ENCODE measurements at places on chromosomes 11 and 22.

GRCh38 chr11:91630916-91631673 is 593.5 kb upstream of the FAT3 start:
- DNase-seq = no peak

DNA sequence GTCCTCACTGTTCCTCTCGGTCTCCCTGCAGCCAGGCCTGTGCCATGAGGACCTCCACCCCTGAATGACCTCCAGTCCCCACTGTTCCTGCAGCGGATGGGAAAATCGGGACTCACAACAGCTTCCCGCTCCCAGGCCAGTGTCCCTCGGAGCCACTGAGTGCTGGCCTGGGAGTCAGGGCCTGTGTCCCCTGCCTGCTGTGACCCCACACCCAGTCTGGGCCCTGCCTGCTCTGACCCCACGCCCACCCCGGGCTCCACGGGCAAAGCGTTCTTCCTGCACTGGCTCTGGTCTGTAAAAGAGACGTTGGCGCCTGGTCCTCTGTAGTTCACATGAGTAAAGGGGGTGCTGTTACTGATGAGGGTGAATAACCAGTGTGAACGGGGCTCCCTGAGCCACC is 73.0 kb upstream of the SHISAL1 start:
- no peak for DNase-seq

DNA sequence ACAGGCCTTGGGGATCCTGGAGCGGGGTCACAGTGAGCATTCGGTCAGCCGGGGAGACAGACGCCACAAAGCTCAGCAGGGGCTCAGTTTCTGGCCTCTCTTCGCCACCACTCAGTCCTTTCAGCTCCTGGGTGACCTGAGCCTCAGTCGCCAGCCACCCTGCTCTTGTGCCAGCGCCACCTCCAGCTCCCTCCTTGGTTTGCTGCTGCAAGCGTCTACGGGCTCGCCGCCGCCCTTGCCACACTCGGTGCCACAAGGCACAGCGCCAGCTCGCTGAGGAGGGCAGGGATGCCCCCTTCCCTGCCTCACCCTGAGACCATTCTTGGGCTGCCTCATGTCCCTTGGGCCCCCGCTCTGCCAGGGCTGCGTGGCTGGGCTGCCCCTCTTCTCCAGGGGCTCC is 1.5 kb upstream of the EEF1G start:
- peak; percentile 5 for DNase-seq

DNA sequence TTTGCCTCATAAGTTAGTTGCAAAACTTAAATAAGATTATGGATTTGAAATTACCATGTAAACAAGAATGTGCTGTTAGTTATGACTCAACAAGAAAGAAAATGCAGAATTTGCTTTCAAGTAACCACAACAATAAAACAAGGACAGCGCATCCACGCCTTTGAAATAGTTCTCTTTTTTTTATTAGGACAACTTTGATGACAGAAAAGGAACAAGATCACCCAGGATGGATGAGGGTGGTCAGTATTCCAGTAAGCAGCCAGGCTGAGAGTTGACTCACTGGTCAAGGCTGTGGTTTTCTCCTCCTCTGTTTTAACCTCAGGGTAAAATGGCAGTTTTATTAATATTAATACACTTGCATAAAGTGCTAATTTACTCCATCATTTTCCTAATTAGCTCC is 544.4 kb downstream of the OPCML start:
- no peak for DNase-seq

DNA sequence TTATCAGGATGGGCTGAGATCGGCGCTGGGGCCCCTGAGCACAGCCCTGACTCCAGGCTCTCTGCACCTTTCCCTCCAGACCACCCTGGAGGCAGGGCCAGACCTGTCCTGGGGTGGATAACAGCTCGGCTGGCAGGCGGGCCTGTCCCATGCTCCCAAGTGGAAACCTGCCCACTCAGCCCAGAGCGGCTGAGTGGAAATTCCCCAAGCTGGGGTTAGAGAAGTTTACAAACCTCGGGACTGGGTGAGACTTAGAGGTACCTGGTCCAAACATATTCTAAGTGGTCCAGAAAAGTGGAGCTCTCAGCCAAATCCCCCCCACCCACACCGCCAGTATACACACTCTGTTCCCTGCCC is 4.8 kb upstream of the FXYD2 start:
- DNase-seq = no peak

- DNase-seq = no peak
Measured at GRCh38 chr11:12007230-12007593, 1.2 kb downstream of the DKK3 start.

- no peak for DNase-seq
Measured at GRCh38 chr22:31250740-31251600, 38.9 kb downstream of the LIMK2 start.

GRCh38 chr11:93567401-93567895 is 24.3 kb upstream of the SMCO4 start:
- DNase-seq = peak; percentile 11

GRCh38 chr11:78790784-78791183 is 216.1 kb upstream of the NARS2 start:
- no peak for DNase-seq

- no peak for DNase-seq
Measured at GRCh38 chr11:79262221-79262620, 178.6 kb downstream of the TENM4 start.

DNA sequence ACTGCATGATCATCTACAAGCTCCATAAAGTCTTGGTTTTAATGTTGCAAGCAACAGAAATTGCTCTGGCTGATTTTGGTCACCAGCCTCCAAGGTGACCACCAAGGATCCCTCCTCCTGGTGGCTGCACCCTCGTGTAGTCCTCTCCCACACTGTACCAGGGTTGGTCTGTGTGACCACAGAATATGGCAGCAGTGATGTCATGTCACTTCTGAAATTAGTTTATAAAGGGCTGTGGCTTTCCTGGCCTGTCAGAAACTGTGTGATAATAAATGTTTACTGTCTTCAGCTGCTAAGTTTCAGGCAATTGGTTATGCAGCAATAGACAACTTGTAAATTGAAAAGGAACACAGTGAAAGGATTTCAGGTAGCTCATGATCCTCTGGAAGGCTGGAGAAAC is 5.3 kb upstream of the PRDM11 start:
- DNase-seq = no peak

DNA sequence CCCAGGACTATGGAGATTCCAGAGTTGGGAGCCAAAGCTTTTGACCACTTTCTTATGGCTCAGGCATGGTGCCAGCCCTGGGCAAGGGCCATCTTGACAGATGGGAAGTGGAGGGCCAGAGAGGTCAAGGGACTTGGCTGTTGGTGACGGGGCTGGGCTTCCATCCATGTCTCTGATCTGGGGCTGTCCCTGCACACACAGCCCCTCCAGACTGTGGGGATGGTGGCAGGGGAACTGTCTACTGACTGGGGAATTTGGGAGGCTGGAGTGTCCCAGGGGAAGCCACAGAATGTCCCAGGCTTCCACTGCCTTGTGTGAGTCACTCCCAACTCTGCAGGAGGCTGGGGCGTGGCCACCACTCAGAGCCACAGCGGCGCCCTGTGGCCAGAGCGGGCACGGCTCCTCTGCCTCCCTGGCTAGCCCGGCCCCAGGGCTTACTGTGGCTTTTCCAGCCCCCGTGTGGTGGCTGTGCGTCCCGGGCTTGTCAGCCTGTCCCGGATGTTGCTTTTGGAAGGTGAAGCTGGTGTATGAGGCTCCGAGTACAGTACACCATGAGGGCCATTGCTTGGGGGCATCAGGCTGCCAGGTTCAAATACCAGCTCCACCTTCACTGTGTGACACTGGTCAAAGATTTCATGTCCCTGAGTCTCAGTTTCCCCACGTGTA is 19.6 kb downstream of the C22orf23 start:
- DNase-seq = peak; percentile 73

DNA sequence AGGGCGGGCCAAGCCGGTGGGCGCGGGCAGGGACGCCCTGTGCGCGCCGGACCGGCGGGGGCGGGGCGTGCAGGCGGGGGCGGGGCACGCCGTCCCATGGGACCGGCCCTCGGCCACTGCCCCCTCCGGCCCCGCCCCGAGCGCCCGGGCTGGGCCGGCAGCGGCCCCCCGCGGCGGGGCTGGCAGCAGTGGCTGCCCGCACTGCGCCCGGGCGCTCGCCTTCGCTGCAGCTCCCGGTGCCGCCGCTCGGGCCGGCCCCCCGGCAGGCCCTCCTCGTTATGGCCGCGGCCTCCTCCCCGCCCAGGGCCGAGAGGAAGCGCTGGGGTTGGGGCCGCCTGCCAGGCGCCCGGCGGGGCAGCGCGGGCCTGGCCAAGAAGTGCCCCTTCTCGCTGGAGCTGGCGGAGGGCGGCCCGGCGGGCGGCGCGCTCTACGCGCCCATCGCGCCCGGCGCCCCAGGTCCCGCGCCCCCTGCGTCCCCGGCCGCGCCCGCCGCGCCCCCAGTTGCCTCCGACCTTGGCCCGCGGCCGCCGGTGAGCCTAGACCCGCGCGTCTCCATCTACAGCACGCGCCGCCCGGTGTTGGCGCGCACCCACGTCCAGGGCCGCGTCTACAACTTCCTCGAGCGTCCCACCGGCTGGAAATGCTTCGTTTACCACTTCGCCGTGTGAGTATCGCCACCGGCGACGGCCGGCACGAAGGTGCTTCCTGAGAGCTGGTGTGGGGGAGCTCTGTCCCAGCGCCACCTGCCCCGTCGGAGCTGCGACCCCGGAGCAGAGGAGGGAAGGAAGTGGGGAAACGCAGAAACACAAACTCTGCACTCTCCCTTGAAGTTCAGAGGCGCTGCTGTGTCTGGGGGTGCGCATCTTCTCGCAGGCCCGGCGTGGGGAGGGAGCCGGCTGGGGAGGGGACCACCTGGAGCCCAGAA is at the start of gene KCNQ1:
Gene KCNQ1 (plus strand): TSS at position 188 of the 925 bp plus-strand sequence. CDS start 91 bp downstream, at position 279.
- DNase-seq = no peak

GRCh38 chr11:131943295-131943694 is 572.9 kb downstream of the NTM start:
- DNase-seq = no peak

GRCh38 chr11:8235925-8236324 is 27.8 kb downstream of the LMO1 start:
- no peak for DNase-seq

GRCh38 chr11:64395545-64396078 is 36.6 kb downstream of the RPS6KA4 start:
- DNase-seq = no peak

DNA sequence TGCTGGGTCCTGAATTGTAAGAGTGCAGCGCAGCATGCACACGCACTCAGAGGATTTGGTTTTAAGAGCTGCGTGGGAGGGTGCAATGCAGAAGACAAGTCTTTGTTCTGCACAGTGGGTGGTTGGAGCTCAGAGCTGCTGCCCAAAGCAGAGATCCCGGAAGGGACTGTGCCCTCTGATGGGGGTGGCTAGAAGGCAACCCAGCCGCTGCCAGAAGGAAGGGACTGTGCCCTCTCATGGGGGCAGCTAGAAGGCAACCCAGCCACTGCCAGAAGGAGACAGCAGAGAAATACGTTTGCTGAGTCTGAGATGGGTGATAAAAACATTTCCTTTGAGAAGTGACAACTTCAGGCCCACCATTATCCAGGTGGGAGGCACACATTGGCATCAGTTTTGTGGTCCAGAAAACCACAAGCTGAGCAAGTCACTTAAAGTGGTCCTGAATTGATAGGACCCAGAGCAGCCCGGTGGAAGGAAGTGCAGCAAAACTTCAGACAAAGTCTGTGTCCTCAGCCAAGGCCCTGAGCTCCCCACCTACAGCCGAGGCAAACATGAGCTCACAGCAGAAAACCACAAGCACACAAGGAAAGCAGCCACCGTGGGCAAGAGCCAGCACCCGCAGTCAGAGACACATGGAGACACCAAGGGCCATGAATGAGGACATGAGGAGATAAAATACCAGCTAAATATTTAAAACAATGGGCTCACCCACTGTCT is 4.3 kb downstream of the KRTAP5-6 start:
- DNase-seq = no peak

- no peak for DNase-seq
Measured at GRCh38 chr11:83039566-83039965, 32.1 kb downstream of the RAB30 start.

- no peak for DNase-seq
Measured at GRCh38 chr22:21073482-21073881, 27.7 kb downstream of the LRRC74B start.

DNA sequence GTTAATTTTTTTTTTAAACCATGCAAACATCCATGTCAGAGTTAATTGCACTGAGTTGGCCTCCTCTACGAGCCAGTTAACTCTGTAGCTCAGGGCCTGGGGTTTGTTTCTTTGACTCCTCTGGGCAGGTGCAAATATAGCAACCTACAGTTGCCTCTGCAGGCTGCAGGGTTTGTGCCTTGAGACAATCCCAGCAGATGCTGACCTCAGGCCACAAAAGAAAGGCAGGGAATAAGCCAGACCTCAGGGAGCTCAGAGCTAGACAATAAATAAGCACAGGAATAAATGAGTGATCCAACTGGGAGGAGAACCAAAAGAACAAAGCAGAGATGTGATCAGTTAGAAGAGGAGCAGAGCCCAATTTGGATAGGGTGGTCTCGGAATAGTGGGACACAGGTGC is 390.8 kb downstream of the SHANK2 start:
- DNase-seq = no peak

- DNase-seq = no peak
Measured at GRCh38 chr11:119145551-119145950, 3.3 kb upstream of the ABCG4 start.

- DNase-seq = no peak
Measured at GRCh38 chr11:77309401-77310085, 8.1 kb upstream of the GDPD4 start.

- DNase-seq = no peak
Measured at GRCh38 chr11:32531528-32531927, 52.1 kb upstream of the EIF3M start.

DNA sequence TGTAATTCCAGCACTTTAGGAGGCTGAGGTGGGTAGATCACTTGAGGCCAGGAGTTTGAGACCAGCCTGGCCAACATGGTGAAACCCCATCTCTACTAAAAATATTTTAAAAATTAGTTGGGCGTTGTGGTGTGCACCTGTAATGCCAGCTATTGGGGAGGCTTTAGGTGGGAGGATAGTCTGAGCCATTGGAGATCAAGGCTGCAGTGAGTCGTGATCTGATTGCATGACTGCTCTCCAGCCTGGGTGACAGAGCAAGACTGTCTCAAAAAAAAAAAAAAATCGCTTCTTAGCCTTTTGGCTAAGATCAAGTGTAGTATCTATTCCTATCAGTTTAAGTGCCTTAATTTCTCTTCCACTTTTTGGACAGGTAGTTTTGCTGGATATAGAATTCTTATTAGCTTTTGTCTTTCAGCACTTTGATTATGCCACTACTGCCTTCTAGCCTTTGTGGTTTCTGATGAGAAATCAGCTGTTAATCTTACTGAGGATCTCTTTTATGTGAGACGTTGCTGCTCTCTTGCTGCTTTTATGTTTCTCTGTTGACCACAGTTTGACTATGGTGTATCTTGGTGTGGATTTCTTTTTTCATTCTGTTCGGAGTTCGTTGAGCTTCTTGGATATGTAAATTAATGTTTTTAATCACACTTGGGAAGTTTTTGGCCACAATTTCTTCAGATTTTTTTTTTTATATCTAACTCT is 24.7 kb downstream of the CHEK1 start:
- no peak for DNase-seq

- no peak for DNase-seq
Measured at GRCh38 chr22:49691256-49691655, 136.4 kb downstream of the BRD1 start.

Measured in anterior cingulate cortex (tissue), 58 donors.